ENCODE measurements at places on chromosomes 7 and 10.

DNA sequence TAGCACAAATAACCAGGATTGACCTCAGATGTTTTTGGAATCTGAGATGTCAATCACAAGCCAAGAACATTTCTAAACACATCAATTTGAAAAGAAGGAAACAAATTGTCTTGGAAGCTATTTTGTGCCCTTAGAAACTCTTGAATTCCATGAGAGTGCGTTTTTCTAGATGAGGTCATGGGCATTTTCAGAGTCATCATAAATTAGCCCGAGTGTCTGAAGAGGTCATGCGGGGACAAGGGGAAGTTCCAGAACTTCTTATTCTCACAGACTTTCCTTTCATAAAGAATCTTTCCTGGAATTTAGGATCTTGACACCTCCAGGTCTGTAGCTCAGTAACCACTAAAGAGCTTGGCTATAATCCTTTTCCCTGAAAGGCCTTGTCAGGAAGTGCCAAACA lies 28.2 kb downstream of the IL2RA start:
- no peak for DNase-seq

DNA sequence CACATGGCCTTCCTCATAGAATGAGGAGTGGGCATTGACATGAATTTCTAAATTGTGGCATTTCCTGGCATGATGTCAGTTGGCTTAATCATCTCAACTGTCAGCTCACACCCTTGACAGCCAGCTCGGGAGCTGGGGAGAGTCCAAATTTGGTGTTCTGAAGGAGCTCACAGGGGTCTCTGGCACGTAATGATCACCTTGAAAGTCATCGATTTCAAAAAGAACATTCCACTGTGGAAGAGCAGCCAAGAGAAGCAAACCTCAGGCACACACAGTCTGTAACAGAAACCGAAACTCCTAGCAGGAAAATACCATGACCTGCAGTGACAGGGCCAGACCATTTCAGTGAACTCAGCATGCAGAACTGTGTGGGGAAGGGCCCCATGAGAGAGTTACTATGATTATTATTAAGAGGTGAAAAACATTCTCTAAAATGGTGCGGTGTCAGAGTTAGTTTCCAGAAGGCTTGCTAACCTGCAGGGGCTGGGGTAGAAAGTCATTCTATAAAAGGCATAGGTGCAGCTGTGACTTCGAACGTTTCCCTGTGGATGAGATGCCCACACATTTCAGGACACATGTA lies 26.4 kb upstream of the KLF6 start:
- DNase-seq = peak; percentile 46

- no peak for DNase-seq
These were observed 14.8 kb upstream of the CD36 start for GRCh38 chr7:80623503-80624252.

GRCh38 chr10:50416881-50417280 lies 165.6 kb upstream of the ASAH2 start:
- no peak for DNase-seq

DNA sequence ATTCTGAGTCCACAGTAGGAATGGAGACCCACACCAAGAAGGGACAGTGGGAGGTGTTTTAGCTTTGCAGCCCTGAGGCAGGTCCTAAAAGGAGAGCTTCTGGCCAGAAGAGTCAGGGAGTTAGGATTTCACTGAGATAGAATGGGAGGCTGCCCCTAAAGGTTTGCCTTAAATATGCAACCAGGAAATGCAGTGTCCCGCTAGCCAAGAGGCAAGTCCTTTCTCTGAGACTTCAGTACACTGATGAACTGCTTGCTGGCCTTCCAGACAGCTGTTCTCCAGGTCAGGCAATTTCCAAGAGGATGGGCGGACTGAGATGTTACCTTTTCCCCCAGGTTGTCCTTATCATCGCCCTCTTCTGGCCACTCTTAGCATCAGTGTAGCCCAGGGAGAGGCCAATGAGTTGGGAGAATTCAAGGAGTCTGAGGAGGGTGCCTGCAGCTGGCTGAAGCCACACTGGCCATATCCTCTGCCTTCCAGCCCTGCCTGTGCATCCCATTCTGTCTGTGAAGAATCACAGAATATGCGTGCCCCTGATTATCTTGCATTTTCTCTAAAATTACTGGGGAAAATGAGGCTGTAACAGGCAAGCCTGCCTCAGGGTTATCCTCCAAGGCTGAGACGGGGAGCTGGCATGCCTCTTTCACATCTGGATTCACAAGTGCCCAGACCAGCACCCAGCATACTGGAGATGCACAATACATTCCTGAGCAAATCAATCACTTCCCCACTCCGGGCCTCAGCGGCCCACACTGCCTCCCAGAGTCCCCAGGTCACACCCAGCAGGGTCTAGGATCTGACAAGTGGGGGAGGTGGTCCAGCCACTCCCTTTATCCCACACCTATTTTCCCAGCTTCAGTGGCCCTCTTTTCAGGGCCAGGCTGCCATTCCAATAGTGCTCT lies 2.4 kb downstream of the TLL2 start:
- no peak for DNase-seq

DNA sequence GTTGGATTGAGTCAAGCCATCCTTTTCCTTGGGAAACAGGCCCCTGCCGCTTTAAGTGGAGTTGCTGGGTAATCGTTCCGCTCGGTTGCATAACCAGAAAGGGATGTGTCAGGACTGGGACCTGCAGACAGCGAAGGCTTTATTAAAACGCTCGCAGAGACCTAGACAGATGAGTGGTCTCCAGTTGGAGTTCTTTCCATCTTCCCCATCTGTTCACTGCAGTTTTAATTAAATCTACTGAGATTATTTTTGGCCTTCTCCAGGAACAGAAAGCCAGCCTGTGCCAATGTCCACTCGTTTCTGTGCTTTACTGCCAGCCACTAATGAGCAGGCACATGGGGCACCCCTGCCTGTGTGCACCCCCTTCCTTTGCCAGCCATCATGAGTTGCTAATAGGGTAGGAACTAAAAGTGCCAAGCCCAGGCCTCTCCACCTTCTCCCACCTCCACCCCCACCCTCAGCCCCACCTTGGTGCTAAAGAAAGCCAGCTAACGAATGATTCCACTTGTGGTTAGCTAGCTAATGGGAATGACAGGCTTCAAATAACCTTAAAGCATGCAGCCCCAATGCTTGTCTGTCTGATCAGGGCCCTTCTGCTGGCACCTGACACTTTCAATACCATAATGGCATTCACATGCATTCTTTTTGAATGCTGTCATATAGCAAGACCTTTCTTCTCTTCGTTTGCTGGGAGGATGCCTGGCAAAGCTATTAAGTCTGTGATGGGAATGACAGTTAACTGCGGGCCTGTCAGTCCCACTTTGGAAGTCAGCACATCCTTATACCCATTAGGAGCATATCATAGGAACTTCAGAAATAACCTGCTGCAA lies 556.8 kb upstream of the GALNT17 start:
- DNase-seq = peak; percentile 64

- peak; percentile 60 for DNase-seq
These were observed 16.9 kb upstream of the PALD1 start for GRCh38 chr10:70461397-70462348.

DNA sequence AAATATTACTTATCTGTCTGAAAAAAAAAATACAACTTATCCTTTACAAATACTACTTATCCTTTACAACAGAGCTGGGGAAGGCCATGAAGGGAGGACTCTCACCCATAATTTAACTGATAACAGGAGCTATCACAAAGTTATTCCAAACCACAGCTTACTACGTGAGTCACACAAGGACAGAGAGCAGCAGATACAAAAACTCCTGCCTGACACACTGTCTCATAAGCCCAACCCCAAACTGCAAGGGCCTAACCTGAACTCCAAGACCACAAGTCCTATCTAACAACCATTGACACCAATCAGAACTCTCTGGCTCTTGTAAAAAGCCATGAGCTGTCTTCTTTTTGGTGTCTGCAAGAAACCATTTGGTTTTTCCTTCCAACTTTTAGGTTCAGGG lies 28.5 kb upstream of the CXCL12 start:
- no peak for DNase-seq

DNA sequence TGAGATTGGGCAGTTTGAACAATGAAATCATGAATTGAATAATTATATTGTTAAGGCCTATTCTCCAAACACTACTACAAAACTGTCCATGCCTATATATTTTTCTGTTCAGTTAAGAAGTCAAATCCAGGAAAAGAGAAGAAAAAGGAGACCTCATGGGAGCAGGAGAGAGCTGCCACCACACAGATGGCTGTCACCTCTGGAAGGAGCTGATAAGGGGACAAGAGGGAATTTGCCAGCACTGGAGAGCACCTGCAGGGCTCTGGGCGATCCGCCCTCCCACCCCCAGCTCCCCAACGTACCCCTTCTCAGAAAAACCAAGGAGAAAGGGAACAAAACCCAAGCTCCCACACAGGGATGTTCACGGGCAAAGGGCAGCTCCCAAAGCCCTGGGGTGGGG lies 227.8 kb downstream of the TNS3 start:
- no peak for DNase-seq

- no peak for DNase-seq
These were observed 3.8 kb upstream of the DNAH11 start for GRCh38 chr7:21538936-21539495.

- DNase-seq = no peak
These were observed 985.6 kb upstream of the LRRN3 start for GRCh38 chr7:110105307-110105706.

DNA sequence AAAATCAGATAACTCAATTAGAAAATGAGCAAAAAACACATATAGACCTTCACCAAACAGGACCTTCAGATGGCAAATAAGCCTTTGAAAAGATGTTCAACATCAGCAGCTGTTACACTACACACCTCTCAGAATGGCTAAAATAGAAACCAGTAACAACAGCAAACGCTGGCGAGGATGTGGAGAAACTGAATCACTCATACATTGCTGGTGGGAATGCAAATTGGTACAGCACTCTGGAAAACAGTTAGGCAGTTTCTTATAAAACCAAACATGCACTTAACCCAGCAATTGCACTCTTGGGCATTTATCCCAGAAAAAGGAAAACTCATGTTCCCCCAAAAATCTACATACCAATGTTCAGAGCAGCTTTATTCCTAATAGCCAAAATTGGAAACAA lies 37.7 kb upstream of the SMARCD3 start:
- DNase-seq = no peak

GRCh38 chr10:5527332-5528200 lies 2.8 kb downstream of the CALML3 start:
- peak; percentile 13 for DNase-seq

- peak; percentile 63 for DNase-seq
These were observed 846 bp downstream of the MINPP1 start for GRCh38 chr10:87505366-87506111.

DNA sequence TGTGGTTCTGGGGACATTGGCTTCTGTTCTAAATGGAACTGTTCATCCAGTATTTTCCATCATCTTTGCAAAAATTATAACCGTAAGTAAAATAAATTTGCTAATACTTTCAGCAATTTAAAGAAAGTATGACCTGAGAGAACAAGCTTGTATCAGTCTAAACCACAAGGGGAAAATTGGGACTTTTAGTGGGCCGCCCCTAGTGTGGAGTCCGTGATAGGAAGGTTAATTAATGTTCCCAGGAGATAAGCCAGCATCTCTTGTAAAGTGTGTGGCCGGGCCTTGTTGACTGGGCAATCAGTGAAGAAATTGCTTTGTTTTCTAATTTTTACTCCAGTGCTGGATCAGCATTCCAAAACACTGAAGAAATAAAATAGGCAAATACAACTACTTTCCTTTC lies 83.0 kb downstream of the ABCB5 start:
- no peak for DNase-seq

- no peak for DNase-seq
These were observed 21.6 kb upstream of the GIMAP8 start for GRCh38 chr7:150428671-150429451.

DNA sequence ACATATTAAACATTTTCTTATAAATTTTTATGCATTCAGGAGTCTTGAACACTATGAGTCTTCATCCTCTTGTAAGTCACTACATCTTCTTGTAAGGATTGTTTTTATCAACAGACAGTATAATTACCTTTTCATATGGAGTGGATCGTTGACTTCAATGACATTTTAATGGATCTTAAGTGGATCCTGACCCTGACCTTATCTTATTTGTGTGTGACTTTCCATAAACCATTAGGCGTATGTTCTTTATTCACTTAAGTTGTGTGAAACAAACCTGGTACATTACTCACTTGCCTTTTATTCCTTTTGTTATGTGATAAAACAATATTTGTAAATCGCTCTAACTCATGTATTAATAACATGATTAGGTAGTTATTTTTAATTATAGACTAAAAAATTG lies 18.5 kb upstream of the SEMA3C start:
- DNase-seq = no peak

DNA sequence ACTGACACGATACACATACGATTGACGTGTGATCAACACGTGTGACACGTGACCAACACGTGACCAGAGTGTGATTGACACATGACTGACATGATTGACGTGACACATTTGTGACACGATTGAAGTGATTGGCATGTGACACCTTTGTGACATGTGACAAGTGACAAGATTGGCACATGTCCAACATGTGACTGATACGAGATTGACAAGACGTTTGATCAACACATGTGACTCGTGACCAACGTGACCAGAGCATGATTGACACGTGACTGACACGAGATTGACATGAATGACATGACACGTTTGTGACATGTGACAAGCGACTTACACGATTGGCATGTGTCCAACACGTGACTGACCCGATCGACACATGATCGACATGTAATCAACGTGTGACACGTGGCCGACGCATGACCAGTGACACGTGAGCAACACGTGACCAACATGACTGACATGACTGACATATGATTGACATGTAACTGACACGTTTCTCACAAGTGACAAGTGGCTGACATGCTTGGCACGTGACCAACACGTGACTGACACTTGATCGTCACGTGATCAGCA lies 22.0 kb downstream of the CRPPA start:
- no peak for DNase-seq

GRCh38 chr7:134899729-134900128 lies 86.6 kb upstream of the AGBL3 start:
- no peak for DNase-seq

GRCh38 chr7:80207501-80207900 lies 72.9 kb downstream of the GNAI1 start:
- no peak for DNase-seq

DNA sequence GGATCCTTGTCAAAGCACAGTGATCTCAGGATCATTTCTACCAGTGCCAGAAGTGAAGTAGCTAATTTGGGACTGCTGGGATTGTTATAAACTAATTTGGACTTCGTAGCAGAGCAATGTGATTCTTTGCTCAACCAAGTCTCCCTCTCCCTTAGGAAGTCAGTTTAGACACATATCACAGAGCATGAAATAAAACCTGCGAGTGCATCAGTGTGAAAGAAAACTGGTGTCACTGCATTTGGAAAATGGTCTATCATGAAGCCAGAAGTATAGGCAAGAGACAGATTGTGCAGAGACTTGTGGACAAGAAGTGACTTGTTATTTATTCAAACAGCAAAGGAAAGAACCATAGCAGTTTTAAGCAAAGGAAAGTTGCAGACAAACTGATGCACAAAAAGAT lies 560.5 kb upstream of the NRG3 start:
- no peak for DNase-seq

- no peak for DNase-seq
These were observed 34.3 kb downstream of the WASL start for GRCh38 chr7:123714296-123715080.

- DNase-seq = no peak
These were observed 5.3 kb upstream of the COL1A2 start for GRCh38 chr7:94389381-94389780.
